ENCODE measurements at places on chromosomes 3 and 15.

DNA sequence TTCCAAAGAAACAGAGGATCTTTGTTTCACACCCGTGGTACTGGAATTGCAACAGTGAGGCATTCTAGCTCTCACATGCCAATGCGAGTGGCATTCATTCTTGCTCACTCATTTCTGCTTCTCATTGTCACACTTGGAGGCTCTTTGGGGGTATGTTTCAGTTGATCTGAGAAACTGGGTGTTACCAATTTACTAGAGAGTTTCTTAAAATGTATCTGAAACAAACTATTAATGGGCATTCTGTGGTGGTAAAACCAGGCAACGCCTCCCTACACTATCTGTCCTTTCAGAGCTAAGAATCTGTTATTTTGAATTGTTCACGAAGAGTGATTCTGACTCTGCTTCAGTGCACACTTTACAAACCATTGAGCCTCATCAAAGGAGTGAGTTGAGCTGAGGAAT is 140.6 kb upstream of the BHLHE40 start:
- no peak for DNase-seq

DNA sequence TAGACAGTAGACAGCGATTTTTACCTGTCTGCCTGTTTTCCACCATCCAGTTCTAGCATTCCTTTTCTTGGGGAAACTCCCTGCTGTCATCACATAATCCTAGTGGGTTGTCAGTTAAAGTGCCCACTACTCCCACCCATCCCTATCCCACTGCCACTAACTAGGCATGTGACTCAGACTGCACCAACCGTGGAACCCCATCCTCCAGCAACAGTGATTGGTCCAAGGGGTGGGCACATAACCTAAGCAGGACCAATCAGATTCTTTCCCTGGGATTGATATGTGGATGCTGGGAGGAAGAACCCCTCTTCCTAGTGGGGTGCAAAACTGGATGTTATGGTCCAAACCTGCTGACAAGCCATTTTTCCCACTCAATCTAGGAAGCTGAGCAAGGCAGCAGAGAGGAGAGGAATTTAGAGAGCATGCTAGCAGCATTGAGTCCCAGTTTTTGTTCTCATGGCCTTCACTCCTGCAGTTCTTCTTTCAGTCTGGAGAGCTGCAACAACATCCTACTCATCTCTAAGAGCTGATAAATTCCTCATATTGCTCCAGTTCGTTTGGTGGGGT is 3.9 kb upstream of the INSYN1 start:
- DNase-seq, result no peak

DNA sequence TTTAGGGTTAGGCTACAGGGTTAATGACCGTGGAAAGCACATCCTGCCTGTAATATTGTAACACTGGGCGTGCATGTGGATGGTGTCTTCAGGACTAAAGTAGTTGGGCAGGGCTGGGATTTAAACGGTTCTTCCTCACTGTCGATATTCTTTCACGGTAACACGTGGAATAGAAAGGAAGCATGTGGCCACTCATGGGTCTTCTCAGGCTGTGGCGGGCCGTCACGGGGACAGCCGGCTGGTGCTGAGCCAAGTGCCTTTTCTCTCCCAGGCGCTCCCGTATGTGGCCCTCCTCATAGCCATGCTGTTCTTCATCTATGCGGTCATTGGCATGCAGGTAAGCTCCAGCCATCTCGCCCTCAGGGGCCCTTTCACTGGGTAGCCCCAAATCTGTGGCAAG is 73.7 kb downstream of the CHDH start:
- DNase-seq, result no peak

DNA sequence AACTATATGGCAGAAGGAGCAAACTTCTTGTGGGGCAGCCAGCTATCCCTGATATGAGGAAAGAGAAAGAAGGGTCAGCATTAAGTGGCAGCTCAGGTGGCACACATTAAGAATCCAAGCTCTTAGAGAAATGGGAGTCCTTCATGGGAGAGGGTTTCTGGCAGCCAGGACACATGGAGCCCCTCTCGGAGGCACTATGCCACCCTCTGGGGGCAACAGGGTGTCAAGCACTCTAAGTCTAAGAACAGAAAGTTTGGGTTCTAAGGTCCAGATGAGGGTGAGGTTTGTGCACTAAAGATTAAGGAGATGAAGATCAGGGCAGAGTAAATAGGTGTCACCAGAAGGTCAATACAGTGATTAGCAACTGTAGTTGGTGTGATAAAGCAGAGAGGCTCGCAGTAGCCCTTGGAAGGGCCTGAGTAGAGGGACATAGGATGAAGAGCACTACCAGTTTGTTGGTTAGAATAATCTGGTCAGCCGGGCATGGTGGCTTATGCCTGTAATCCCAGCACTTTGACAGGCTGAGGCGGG is 89.3 kb downstream of the ST6GAL1 start:
- DNase-seq, result no peak

GRCh38 chr15:72375501-72375845 is 341 bp downstream of the HEXA start:
- DNase-seq, result no peak

GRCh38 chr3:56294286-56294685 is 174.0 kb downstream of the ERC2 start:
- no peak for DNase-seq

GRCh38 chr3:153970047-153970446 is 151.1 kb upstream of the ARHGEF26 start:
- no peak for DNase-seq

DNA sequence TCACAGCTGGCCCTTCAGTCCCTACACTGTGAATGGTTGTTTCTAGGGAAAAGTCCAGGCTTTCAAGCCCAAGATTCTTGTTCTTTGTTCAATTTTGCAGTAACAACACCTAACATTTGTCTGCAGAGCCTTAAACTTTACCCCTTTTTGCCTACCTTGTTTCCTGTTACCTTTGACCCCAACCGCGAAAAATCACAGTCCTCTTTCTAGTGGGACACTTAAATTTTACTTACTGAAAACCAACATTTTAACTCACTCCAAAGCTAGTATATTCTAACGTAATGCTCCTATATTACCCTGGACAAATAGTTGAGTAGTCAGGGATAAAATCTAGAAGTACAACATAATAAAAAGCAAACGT is 649 bp upstream of the PIK3CB start:
- DNase-seq, result no peak

- DNase-seq, result no peak
Observed at GRCh38 chr15:39645138-39645975, 64.5 kb downstream of the THBS1 start.

DNA sequence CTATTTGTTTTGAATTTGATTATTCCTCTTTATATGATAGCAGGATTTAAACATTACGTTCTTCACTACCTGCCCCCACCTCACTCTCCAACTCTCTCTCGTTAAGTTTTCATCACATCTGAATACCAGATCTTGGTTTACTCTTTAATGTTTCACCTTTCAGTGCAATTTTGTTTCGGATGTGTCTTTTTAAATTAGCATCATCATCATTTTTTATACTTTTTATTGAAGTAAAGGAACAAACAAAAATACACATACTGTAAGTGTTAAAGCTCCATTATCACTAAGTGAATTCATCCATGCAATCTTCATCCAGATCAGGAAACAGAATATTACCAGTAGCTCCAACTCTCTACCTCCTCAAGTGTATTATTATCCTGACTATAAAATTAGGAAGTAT is 310.6 kb downstream of the C3orf38 start:
- no peak for DNase-seq
